Hair follicle dermal papilla cell (primary cell): ENCODE measurements at places on chromosomes 3 and 15. TPM values are rescaled to one million over a fixed set of nuclear protein-coding genes. Genes with fewer than 3 reads are reported as not detected.

KCNH8 gene
- not detected in 2 replicates for total RNA-seq

ZBED2 gene
- 0.12 TPM in 1 of 2 replicates, not detected in the other for total RNA-seq

FRMD5 gene
- 0.16 and 1.3 TPM in 2 replicates for total RNA-seq

STAC gene
- 14.3 and 22.9 TPM in 2 replicates for total RNA-seq

GREM1 gene
- total RNA-seq: 1,377 and 1,454 TPM in 2 replicates

IQCF5 gene
- total RNA-seq: not detected in 2 replicates

MEX3B gene
- total RNA-seq: 2.3 and 4.4 TPM in 2 replicates

DZIP3 gene
- 15.3 and 16.1 TPM in 2 replicates for total RNA-seq

CAMK1 gene
- total RNA-seq: 24.0 and 24.9 TPM in 2 replicates

TGM5 gene
- not detected in 2 replicates for total RNA-seq

HDGFL3 gene
- 29.8 and 38.6 TPM in 2 replicates for total RNA-seq

SLC22A13 gene
- 0.24 and 0.97 TPM in 2 replicates for total RNA-seq

CHDH gene
- 1.6 and 4.4 TPM in 2 replicates for total RNA-seq

SPESP1 gene
- 2.6 and 5.0 TPM in 2 replicates for total RNA-seq

GRM7 gene
- total RNA-seq: 0.16 TPM in 1 of 2 replicates, not detected in the other

CLDN11 gene
- 290 and 368 TPM in 2 replicates for total RNA-seq

MUC20 gene
- total RNA-seq: 0.49 and 0.65 TPM in 2 replicates

ERICH6 gene
- 0.32 and 0.49 TPM in 2 replicates for total RNA-seq

ANP32A gene
- total RNA-seq: 33.6 and 47.4 TPM in 2 replicates

PRRT3 gene
- total RNA-seq: 4.9 and 6.0 TPM in 2 replicates

STRIT1 gene
- total RNA-seq: not detected in 2 replicates

ST3GAL6 gene
- 0.49 and 1.3 TPM in 2 replicates for total RNA-seq

ACOX2 gene
- total RNA-seq: 24.7 and 28.1 TPM in 2 replicates

DPPA2 gene
- not detected in 2 replicates for total RNA-seq

AADACL2 gene
- not detected in 2 replicates for total RNA-seq

EID1 gene
- 181 and 198 TPM in 2 replicates for total RNA-seq

ZNF660 gene
- 1.7 and 3.9 TPM in 2 replicates for total RNA-seq

ATP13A5 gene
- total RNA-seq: not detected in 2 replicates

PARP15 gene
- total RNA-seq: 1.1 and 2.3 TPM in 2 replicates

CYP1A1 gene
- 0.12 and 0.49 TPM in 2 replicates for total RNA-seq

BFSP2 gene
- not detected in 2 replicates for total RNA-seq

TADA3 gene
- 94.1 and 96.5 TPM in 2 replicates for total RNA-seq

GTF2A2 gene
- total RNA-seq: 18.0 and 23.5 TPM in 2 replicates

CD200R1 gene
- 0.16 TPM in 1 of 2 replicates, not detected in the other for total RNA-seq

C3orf70 gene
- 0.61 and 1.3 TPM in 2 replicates for total RNA-seq

GUCA1C gene
- not detected in 2 replicates for total RNA-seq

BBX gene
- 54.5 and 66.5 TPM in 2 replicates for total RNA-seq

LRRC28 gene
- total RNA-seq: 23.8 and 25.8 TPM in 2 replicates

ANKRD34C gene
- not detected in 2 replicates for total RNA-seq

ISLR2 gene
- total RNA-seq: 0.73 TPM in 1 of 2 replicates, not detected in the other

PTX3 gene
- total RNA-seq: 496 and 515 TPM in 2 replicates

APOD gene
- 8.6 and 12.0 TPM in 2 replicates for total RNA-seq

SUSD5 gene
- 8.4 and 16.1 TPM in 2 replicates for total RNA-seq

CLDN16 gene
- total RNA-seq: not detected in 2 replicates

TNFAIP8L3 gene
- total RNA-seq: 0.81 and 2.7 TPM in 2 replicates

UBP1 gene
- total RNA-seq: 47.8 and 69.8 TPM in 2 replicates

PPP1R14D gene
- total RNA-seq: not detected in 2 replicates
